Tongue (tissue), 3 donors: ENCODE measurements at places on chromosomes 7 and 10. TPM values are rescaled to one million over a fixed set of nuclear protein-coding genes. Genes with fewer than 3 reads are reported as not detected.

Gene SORCS3
- 1.4 TPM for total RNA-seq

Gene CREB5
- total RNA-seq: 30.5 TPM

Gene TMEM270
- total RNA-seq: not detected

Gene AMPH
- total RNA-seq: 10.7 TPM

Gene GBX1
- total RNA-seq: not detected

Gene CARD11
- 1.4 TPM for total RNA-seq

Gene GOLGA7B
- total RNA-seq: 0.10 TPM

Gene SLC13A4
- total RNA-seq: not detected

Gene R3HCC1L
- total RNA-seq: 17.4 TPM

Gene C7orf57
- total RNA-seq: not detected

Gene CLCN1
- 3.1 TPM for total RNA-seq

Gene CLEC2L
- not detected for total RNA-seq

Gene PON1
- not detected for total RNA-seq

Gene INTS1
- total RNA-seq: 38.7 TPM

Gene TRIP6
- 38.6 TPM for total RNA-seq

Gene OPALIN
- total RNA-seq: not detected

Gene GCK
- 2.9 TPM for total RNA-seq

Gene ENTPD1
- total RNA-seq: 33.5 TPM

Gene KIAA1217
- total RNA-seq: 36.0 TPM

Gene KCNMA1
- total RNA-seq: 34.3 TPM

Gene GPC2
- total RNA-seq: 5.7 TPM

Gene PLXDC2
- total RNA-seq: 54.1 TPM

Gene PAPOLB
- 0.10 TPM for total RNA-seq

Gene CH25H
- total RNA-seq: 0.21 TPM

Gene WDR37
- total RNA-seq: 14.6 TPM
